ENCODE measurements at places on chromosomes 3 and 15.

GRCh38 chr3:45105855-45106671 is 40.1 kb downstream of the CDCP1 start:
- DNase-seq, result no peak

GRCh38 chr3:99418209-99418635 is 220.2 kb upstream of the COL8A1 start:
- no peak for DNase-seq

DNA sequence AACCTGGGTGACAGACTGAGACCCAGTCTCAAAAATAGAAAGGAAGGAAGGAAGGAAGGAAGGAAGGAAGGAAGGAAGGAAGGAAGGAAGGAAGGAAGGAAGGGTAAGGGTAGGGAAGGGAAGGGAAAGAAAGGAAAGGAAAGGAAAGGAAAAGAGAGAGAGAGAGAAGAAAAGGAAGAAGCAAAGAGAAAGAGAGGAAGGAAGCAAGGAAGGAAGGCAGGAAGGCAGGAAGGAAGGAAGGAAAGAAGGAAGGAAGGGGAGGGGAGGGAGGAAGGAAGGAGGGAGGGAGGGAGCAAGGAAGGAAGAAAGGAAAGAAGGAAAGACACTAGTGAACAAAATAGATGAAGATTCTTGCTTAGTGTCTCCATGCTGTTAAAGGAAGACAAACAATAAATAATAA is 129.1 kb downstream of the SHQ1 start:
- no peak for DNase-seq

DNA sequence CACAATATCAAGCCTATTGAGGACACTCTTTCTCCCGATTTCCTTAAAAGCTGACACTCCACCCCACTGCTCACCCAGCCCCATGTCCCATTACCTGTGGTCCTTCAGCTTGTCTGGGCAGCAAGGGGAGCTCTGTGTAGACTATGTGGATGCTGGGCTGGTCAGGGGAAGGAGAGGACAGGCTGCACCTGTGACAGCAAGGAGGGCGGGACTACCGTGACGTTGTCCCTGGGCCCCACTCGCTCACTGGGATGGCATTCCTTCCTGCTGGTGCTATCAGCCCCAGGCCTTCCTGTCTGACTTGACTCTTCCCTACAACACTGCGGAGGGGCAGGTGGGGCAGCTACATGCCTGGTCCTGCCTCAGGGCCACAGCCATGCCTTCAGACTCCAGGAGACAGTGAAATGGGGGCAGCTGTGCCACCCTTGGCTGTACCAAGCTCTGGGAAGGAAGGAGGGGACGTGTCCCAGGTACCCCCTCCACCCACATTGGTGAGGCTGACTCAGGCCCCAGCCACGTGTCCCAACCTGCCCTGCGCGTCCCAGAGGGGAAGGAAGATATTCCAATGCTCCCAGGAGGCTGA is at the start of gene TMEM40:
Gene TMEM40, minus strand, starts transcription at position 163 of the 583 bp plus-strand sequence. CDS start 9,427 bp downstream, outside the sequence.
- DNase-seq, result no peak

DNA sequence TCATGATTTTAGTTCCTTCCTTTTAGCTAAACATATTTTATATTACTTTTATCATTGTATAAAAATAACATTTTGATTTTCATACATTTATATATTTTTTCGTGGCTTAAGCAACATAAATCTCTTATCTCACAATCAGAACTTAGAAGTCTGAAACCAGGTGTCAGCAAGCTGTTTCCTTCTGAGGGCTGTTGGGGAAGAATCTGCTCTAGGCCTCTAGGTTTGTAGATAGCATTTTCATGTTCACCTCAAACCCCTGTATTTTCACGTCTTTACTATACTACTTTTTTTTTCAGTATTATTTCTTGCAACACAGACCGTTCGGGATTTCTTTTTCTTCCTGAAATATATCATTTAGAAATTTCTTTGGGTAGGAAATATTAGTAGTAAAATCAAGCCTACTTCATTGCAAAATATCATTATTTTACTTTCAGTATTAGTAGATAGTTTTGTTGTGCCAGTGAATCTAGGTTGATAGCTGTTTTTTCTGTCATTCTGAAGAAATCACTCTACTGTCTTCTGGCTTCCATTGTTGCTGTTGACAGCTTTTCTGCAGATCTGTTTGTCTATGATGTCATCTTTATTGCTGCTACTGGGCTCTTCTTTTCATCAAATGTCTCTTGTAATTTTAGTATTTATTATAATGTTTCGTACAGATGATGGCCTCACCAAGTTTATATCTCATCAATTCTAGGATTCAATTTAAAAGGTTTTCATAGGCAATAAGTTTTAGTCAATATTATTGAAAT is 756.3 kb downstream of the VGLL3 start:
- DNase-seq, result no peak

DNA sequence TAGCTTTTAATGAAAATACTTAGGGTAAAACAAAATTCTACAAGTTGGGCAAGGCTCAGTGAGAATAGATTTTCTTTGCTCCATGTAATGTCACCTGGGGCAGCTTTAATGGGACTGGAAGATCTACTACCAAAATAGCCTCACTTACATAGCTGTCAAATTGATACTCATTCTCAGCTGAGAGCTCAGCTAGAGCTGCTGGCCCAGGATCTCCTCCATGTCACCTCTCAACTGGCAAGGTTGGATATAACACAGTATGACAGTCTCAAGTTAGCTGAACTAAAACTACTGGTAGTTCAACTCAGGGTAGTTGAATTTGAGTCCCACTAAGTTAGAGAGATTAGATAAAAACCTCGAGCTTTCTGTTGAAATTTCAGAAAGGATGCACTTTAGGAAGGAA is 218.5 kb upstream of the PLSCR5 start:
- DNase-seq, result no peak

- DNase-seq, result no peak
Observed at GRCh38 chr15:54033869-54034458, 55.7 kb downstream of the UNC13C start.

- no peak for DNase-seq
Observed at GRCh38 chr3:61157414-61157813, 93.8 kb downstream of the FHIT start.
